ENCODE measurements at places on chromosomes 5 and 9. TPM values are rescaled to one million over a fixed set of nuclear protein-coding genes. Genes with fewer than 3 reads are reported as not detected.

Gene FBN2
- 303 TPM for total RNA-seq

Gene ENTPD2
- total RNA-seq = not detected

Gene KCNN2
- not detected for total RNA-seq

Gene FOXD4L3
- total RNA-seq = not detected

Gene NKD2
- total RNA-seq = not detected

Gene SVEP1
- total RNA-seq = 2.0 TPM

Gene RNF180
- total RNA-seq = 6.4 TPM

Gene IL9
- not detected for total RNA-seq

Gene FCHSD1
- 16.4 TPM for total RNA-seq

Gene PCDHB12
- total RNA-seq = 2.4 TPM

Gene WDR31
- total RNA-seq = 1.7 TPM

Gene PRELID2
- 6.6 TPM for total RNA-seq

Gene HAVCR2
- total RNA-seq = not detected

Gene SOWAHA
- total RNA-seq = not detected

Gene IFNA13
- not detected for total RNA-seq

Gene FBXO10
- 15.9 TPM for total RNA-seq

Gene KLHL9
- total RNA-seq = 32.6 TPM

Gene DAPK1
- 87.9 TPM for total RNA-seq

Gene PCDHA9
- 2.0 TPM for total RNA-seq

Gene KLHL3
- 1.6 TPM for total RNA-seq

Gene SLC22A4
- 5.4 TPM for total RNA-seq

Gene PRRX2
- total RNA-seq = 4.9 TPM

Gene GABBR2
- total RNA-seq = 0.12 TPM

Gene HMGCR
- 75.9 TPM for total RNA-seq

Gene SLC4A9
- not detected for total RNA-seq

Gene ZFP2
- 1.6 TPM for total RNA-seq

Gene JAKMIP2
- 13.2 TPM for total RNA-seq

Gene ACOT12
- not detected for total RNA-seq

Gene GMCL2
- total RNA-seq = not detected

Gene ADAMTS16
- 12.8 TPM for total RNA-seq

Data from chondrocyte (in vitro differentiated cells).